ENCODE measurements at places on chromosomes 4 and X. TPM values are rescaled to one million over a fixed set of nuclear protein-coding genes. Genes with fewer than 3 reads are reported as not detected.

DNA sequence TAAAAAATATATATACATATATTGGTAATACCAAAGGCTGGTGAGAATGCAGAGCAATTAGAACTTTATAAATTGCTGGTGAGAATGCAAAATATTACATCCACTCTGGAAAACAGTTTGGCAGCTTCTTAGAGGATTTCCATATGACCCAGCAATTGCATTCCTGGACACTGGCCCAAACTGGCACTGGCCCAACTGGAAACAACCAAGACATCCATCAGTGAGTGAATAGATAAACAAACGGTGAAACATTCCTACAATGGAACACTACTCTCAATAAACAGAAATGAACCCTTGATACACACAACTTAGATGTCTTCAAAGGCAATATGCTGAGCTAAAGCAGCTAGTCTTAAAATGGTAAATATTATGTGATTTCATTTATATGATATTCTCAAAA, 524.2 kb downstream of the IQCM start:
- peaks cover 23% of the 10 kb centered on the region for H3K4me1 ChIP-seq
- no peak overlapping the region for H3K4me3 ChIP-seq
- peak overlapping the region; percentile 44 for H3K27ac ChIP-seq
- DNase-seq = peak; percentile 54
- no peaks in the 10 kb centered on the region for H3K27me3 ChIP-seq

GRCh38 chr4:159413306-159413943, 310.5 kb downstream of the RAPGEF2 start:
- H3K27me3 ChIP-seq = no peaks in the 10 kb centered on the region
- peaks cover 5% of the 10 kb centered on the region for H3K36me3 ChIP-seq
- no peak for DNase-seq
- H3K4me3 ChIP-seq = no peak overlapping the region
- H3K27ac ChIP-seq = peak overlapping the region; percentile 47

SMPX gene
- total RNA-seq = 726 TPM

GRCh38 chr4:2510351-2511259, 25.8 kb upstream of the FAM193A start:
- H3K36me3 ChIP-seq = peaks cover 68% of the 10 kb centered on the region
- no peak overlapping the region for H3K4me3 ChIP-seq
- H3K27ac ChIP-seq = no peak overlapping the region
- peaks cover 15% of the 10 kb centered on the region for H3K4me1 ChIP-seq
- no peak for DNase-seq

- H3K36me3 ChIP-seq = no peaks in the 10 kb centered on the region
- H3K4me1 ChIP-seq = no peaks in the 10 kb centered on the region
- no peak overlapping the region for H3K27ac ChIP-seq
- H3K4me3 ChIP-seq = no peak overlapping the region
- DNase-seq = no peak
Observed at GRCh38 chrX:580030-580429, 50.6 kb upstream of the SHOX start.

GRCh38 chrX:2608638-2609430, 82.3 kb upstream of the CD99 start:
- H3K27me3 ChIP-seq = no peaks in the 10 kb centered on the region

DNA sequence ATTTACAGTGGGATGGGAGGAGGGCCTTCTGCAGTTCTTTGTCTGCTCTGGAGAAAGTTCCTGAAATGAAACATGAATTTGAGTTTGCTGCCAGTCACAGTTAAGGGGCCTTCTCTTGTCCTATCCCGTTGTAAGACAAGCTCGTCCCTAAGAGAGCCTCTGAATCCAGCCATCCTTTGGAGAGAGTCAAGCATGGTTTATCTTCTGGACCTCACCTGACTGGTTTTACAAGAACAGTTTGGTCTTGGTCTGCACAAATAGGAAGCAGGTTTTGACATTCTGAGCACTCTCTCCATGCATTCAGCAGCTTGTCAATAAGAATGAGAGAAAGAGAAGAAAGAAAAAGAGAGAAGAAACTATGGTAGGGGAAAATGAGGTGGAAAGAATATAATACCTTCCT, 20.4 kb upstream of the TENM3 start:
- DNase-seq = no peak
- no peak overlapping the region for H3K27ac ChIP-seq
- H3K27me3 ChIP-seq = peaks cover 31% of the 10 kb centered on the region
- H3K36me3 ChIP-seq = no peaks in the 10 kb centered on the region
- H3K4me1 ChIP-seq = no peaks in the 10 kb centered on the region
- no peak overlapping the region for H3K4me3 ChIP-seq

GRCh38 chr4:82643994-82644733, 82.4 kb upstream of the TMEM150C start:
- DNase-seq = no peak
- H3K27me3 ChIP-seq = no peaks in the 10 kb centered on the region
- H3K36me3 ChIP-seq = no peaks in the 10 kb centered on the region
- H3K4me1 ChIP-seq = peaks cover 5% of the 10 kb centered on the region
- no peak overlapping the region for H3K4me3 ChIP-seq

- H3K36me3 ChIP-seq = no peaks in the 10 kb centered on the region
- H3K4me1 ChIP-seq = no peaks in the 10 kb centered on the region
- no peak for DNase-seq
- H3K4me3 ChIP-seq = no peak overlapping the region
Observed at GRCh38 chrX:34866646-34867045, 76.0 kb upstream of the FAM47B start.

- no peaks in the 10 kb centered on the region for H3K36me3 ChIP-seq
- H3K4me3 ChIP-seq = no peak overlapping the region
- no peak for DNase-seq
Observed at GRCh38 chr4:155339999-155340398, 36.8 kb downstream of the MAP9 start.

- no peak overlapping the region for H3K27ac ChIP-seq
- DNase-seq = no peak
- no peaks in the 10 kb centered on the region for H3K36me3 ChIP-seq
- H3K4me3 ChIP-seq = no peak overlapping the region
- no peaks in the 10 kb centered on the region for H3K4me1 ChIP-seq
Observed at GRCh38 chrX:75625232-75625631, 102.4 kb upstream of the ZDHHC15 start.

GRCh38 chr4:133124746-133125145, 24.3 kb upstream of the PCDH10 start:
- H3K4me3 ChIP-seq = no peak overlapping the region
- H3K36me3 ChIP-seq = no peaks in the 10 kb centered on the region
- H3K27me3 ChIP-seq = no peaks in the 10 kb centered on the region
- no peak for DNase-seq

- no peak overlapping the region for H3K4me3 ChIP-seq
- no peaks in the 10 kb centered on the region for H3K36me3 ChIP-seq
- no peak for DNase-seq
- no peak overlapping the region for H3K27ac ChIP-seq
Observed at GRCh38 chr4:118935819-118936218, 47.2 kb downstream of the SYNPO2 start.

- no peaks in the 10 kb centered on the region for H3K27me3 ChIP-seq
- no peak overlapping the region for H3K4me3 ChIP-seq
- H3K36me3 ChIP-seq = no peaks in the 10 kb centered on the region
- peak overlapping the region; percentile 77 for H3K27ac ChIP-seq
- peaks cover 70% of the 10 kb centered on the region for H3K4me1 ChIP-seq
Observed at GRCh38 chr4:155512817-155513216, 136.1 kb upstream of the MAP9 start.

AFF1 gene
- 67.9 TPM for total RNA-seq

GRCh38 chr4:183986971-183987946, 82.2 kb downstream of the STOX2 start:
- no peaks in the 10 kb centered on the region for H3K36me3 ChIP-seq
- H3K27me3 ChIP-seq = no peaks in the 10 kb centered on the region
- peak overlapping the region; percentile 66 for H3K4me3 ChIP-seq

- no peaks in the 10 kb centered on the region for H3K4me1 ChIP-seq
- H3K27me3 ChIP-seq = peaks cover 61% of the 10 kb centered on the region
- H3K36me3 ChIP-seq = no peaks in the 10 kb centered on the region
- peak overlapping the region; percentile 3 for H3K27ac ChIP-seq
- H3K4me3 ChIP-seq = no peak overlapping the region
- peak; percentile 20 for DNase-seq
Observed at GRCh38 chr4:4913147-4913561, 53.7 kb downstream of the MSX1 start.

GRCh38 chrX:63012574-63012973, 338.6 kb downstream of the SPIN4 start:
- no peaks in the 10 kb centered on the region for H3K36me3 ChIP-seq
- DNase-seq = no peak
- no peaks in the 10 kb centered on the region for H3K27me3 ChIP-seq
- no peaks in the 10 kb centered on the region for H3K4me1 ChIP-seq
- no peak overlapping the region for H3K4me3 ChIP-seq

HTT-AS gene
- total RNA-seq = not detected

USP51 gene
- 1.4 TPM for total RNA-seq

SULT1B1 gene
- total RNA-seq = 1.1 TPM

- DNase-seq = no peak
- no peaks in the 10 kb centered on the region for H3K36me3 ChIP-seq
- no peaks in the 10 kb centered on the region for H3K27me3 ChIP-seq
- H3K4me3 ChIP-seq = no peak overlapping the region
- H3K4me1 ChIP-seq = no peaks in the 10 kb centered on the region
Observed at GRCh38 chr4:25051534-25051933, 20.8 kb upstream of the LGI2 start.

RS1 gene
- not detected for total RNA-seq

DNA sequence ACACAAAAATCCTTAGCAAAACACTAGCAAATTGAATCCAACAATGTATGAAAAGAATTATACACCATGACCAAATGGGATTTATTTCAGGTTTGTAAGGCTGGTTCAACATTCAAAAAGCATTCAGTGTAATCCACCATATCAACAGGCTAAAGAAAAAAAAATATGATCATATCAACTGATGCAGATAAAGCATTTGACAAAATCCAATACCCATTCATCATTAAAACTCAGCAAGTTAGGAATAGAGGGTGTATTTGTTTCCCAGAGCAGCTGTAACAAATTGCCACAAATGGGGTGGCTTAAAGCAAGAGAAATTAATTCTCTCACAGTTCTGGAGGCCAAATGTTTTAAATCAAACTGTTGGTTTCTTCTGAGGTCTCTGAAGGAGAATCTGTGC, 10.7 kb downstream of the VSIG1 start:
- DNase-seq = no peak
- H3K4me3 ChIP-seq = no peak overlapping the region
- no peaks in the 10 kb centered on the region for H3K27me3 ChIP-seq
- H3K36me3 ChIP-seq = no peaks in the 10 kb centered on the region
- H3K27ac ChIP-seq = no peak overlapping the region
- H3K4me1 ChIP-seq = no peaks in the 10 kb centered on the region

AMTN gene
- not detected for total RNA-seq

GRCh38 chr4:16897991-16898827, at the start of gene LDB2:
LDB2 (minus strand) TSS chr4:16898645.
- peak within 1 kb of the TSS; percentile 85 for H3K27ac ChIP-seq
- H3K36me3 ChIP-seq = no peaks in the 10 kb centered on the region
- H3K4me3 ChIP-seq = peak within 1 kb of the TSS; percentile 73
- H3K27me3 ChIP-seq = peaks cover 25% of the 10 kb centered on the region

SH3BGRL gene
- total RNA-seq = 27.0 TPM

DNA sequence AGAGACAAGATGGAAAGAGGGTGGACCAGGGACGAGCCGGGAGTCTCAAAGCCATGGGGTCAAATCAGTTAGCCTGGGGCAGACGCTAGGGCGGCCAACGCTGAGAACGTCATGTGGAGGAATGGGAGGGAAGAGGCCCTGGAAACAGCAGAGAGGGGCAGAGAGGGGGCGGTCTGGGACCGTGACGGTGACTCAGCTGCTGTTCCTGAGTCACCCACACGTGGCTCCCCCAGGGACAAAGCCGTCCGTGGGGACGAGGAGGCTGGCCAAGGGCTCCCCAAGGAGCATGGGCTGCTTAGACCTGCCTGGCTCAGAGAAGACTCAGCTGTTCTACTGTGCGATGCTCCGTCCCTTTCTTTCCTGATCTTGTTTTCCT, 108.4 kb upstream of the LRPAP1 start:
- H3K27me3 ChIP-seq = peaks cover 73% of the 10 kb centered on the region
- H3K27ac ChIP-seq = no peak overlapping the region
- no peak overlapping the region for H3K4me3 ChIP-seq
- H3K36me3 ChIP-seq = no peaks in the 10 kb centered on the region

- H3K4me1 ChIP-seq = no peaks in the 10 kb centered on the region
- H3K27ac ChIP-seq = no peak overlapping the region
- no peak for DNase-seq
- no peak overlapping the region for H3K4me3 ChIP-seq
- H3K27me3 ChIP-seq = no peaks in the 10 kb centered on the region
Observed at GRCh38 chrX:4320436-4320947, 607.0 kb upstream of the PRKX start.

DNA sequence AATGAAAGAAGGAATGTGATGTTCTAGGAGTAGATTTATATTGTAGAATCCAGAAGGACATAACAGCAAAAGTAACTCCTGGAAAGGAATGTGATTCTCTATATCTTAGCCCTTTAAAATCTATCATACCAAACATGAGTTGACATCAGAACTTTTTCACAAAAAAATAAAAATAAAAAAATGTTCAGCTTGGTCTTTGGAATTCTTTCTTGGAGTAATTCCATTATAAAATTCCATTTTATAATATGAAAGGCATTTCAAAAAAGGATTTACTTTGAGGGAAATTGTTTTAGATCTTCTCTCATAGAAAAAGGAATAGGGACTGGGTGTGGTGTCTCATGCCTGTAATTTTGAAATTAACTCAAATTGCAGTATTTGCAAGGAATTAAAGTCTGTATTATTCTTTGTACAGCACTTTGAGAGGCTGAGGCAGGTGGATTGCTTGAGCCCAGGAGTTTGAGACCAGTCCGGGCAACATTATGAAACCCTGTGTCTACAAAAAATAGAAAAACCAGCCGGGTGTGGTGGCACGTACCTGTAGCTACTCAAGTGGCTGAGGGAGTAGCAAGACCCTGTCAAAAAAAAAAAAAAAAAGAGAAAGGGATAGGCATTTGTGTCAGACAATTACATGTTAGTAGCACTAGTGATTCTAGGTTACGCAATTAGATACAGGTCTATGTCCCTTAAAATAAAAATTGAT, 134.9 kb downstream of the SLC4A4 start:
- no peak overlapping the region for H3K4me3 ChIP-seq
- H3K4me1 ChIP-seq = no peaks in the 10 kb centered on the region
- DNase-seq = no peak
- H3K36me3 ChIP-seq = no peaks in the 10 kb centered on the region
- no peaks in the 10 kb centered on the region for H3K27me3 ChIP-seq

GRCh38 chrX:120306630-120307029, 4.6 kb downstream of the TMEM255A start:
- H3K27ac ChIP-seq = no peak overlapping the region
- H3K36me3 ChIP-seq = no peaks in the 10 kb centered on the region
- H3K4me3 ChIP-seq = no peak overlapping the region
- peaks cover 60% of the 10 kb centered on the region for H3K27me3 ChIP-seq
- no peak for DNase-seq

DNA sequence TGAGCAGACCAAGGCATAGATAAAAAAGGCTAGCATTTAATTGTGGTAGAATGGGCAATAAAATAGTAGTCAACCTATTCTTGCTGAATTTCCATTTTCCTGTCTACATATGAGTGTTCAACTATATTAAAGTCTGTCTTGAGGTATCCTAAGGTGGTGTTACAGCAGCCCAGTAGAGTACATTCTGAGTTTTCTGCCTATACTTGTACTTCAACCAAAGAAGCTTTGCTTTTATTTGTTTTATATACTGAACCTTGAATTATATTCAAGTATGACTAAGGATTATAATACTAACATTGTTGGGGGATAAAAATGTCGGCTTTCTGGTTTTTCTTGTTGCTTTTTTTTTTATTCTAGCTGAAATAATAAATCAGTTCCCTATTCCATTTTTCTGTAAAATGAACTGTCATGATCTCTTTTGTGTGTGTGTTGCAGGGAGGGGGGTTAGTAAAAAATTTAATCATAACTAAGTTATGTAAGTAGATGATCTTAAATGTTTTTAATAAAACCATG, 106.7 kb downstream of the PDLIM5 start:
- peak overlapping the region; percentile 74 for H3K27ac ChIP-seq
- peaks cover 6% of the 10 kb centered on the region for H3K36me3 ChIP-seq
- peaks cover 75% of the 10 kb centered on the region for H3K4me1 ChIP-seq
- H3K4me3 ChIP-seq = no peak overlapping the region

Measured in left ventricle myocardium inferior (tissue), 1 donor.